Stimulated activated CD4-positive, alpha-beta T cell treated with anti-CD3 and anti-CD28 coated beads, TNF-alpha, amount 100 ng/mL, for 4 hours (primary cell): ENCODE measurements at places on chromosomes 16 and 17.

- DNase-seq: no peak
Measured at GRCh38 chr16:49373504-49373903, at the start of gene C16orf78. TSS of gene C16orf78 (plus strand) at chr16:49373804. CDS start at chr16:49373940, 136 bp downstream.

GRCh38 chr17:76130473-76130872 is 10.6 kb downstream of the FOXJ1 start:
- DNase-seq: no peak

DNA sequence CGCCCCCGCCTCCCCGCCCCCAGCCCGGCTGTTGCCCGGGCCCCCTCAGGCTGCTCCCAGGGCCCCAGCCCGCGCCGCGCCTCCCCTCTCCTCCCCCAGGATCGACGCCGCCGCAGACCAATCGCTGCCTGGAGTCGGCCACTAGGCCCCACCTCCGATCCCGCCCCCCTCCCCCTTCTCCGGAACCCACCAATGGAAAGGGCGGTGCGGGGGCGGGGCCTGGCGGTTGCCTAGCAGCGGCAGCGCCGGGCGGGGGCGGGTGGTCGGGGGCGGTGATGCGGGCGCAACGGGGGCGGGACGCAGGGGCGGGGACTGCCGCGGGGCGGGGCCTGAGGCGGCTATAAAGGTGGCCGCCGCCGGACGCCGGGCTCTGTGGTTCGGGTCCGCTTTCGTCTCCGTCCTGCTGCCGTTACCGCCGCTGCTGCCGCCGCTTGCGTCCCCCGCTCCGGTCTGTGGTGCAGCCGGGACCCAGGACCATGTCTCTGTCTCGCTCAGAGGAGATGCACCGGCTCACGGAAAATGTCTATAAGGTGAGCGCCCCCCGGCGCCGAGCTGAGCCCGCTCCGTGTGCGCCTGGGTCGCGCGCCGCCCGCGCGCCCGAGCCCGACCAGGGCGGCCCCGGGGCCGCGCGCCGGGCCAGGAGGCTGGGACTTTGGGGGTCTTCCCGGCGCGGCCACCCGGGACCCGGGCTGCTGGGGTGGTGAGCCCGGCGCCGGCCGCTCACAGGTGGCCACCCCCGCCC is at the start of gene BAIAP2:
Gene BAIAP2, plus strand, starts transcription at position 373 of the 742 bp plus-strand sequence. Its CDS starts 104 bp downstream, at position 477.
- DNase-seq: peak; percentile 96

GRCh38 chr17:64161380-64162176 is 31.6 kb upstream of the ERN1 start:
- DNase-seq: no peak

GRCh38 chr16:60261425-60261824 is 1527.3 kb upstream of the GOT2 start:
- DNase-seq: no peak

GRCh38 chr16:1309888-1310831 is 724 bp downstream of the UBE2I start:
- no peak for DNase-seq

GRCh38 chr16:60810250-60810649 is 1226.0 kb downstream of the CDH8 start:
- DNase-seq: no peak

- DNase-seq: no peak
Measured at GRCh38 chr17:79508291-79508716, 102.5 kb downstream of the RBFOX3 start.

GRCh38 chr17:81119223-81120148 is 45.8 kb upstream of the PVALEF start:
- peak; percentile 77 for DNase-seq

- DNase-seq: no peak
Measured at GRCh38 chr16:7419441-7419840, 86.8 kb downstream of the RBFOX1 start.

- no peak for DNase-seq
Measured at GRCh38 chr16:85469929-85470590, 143.1 kb upstream of the GSE1 start.

- no peak for DNase-seq
Measured at GRCh38 chr16:82300374-82300951, 130.4 kb upstream of the MPHOSPH6 start.

- DNase-seq: no peak
Measured at GRCh38 chr17:72236980-72237633, 116.3 kb downstream of the SOX9 start.

GRCh38 chr17:32161506-32162365 is 19.4 kb downstream of the RHOT1 start:
- DNase-seq: no peak

GRCh38 chr16:88784856-88785105 is 239 bp downstream of the PIEZO1 start:
- DNase-seq: no peak

- no peak for DNase-seq
Measured at GRCh38 chr16:73215678-73216377, 167.9 kb upstream of the ZFHX3 start.

DNA sequence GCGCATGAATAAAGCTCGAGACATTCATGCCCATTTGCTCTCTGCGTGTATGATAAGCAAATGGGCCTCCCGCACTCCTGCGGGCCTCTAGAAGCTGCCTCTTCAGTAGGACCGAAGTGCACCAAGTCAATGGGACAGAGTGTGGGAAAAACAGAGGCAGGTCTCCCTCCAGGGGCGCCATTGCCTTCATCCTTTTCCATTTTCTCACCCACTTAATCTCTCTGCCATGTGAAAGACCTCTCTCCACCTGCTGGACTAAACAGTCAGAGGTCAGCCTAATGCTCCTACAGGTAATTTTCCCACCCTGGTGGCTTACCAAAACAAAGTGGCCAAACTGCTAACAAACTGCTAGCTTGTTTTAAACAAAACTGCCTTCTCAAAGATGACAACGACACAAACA is 210.9 kb downstream of the ZFHX3 start:
- no peak for DNase-seq

GRCh38 chr16:71439523-71439922 is 2.3 kb downstream of the TLE7 start:
- no peak for DNase-seq

- no peak for DNase-seq
Measured at GRCh38 chr16:11360641-11361373, 15.5 kb downstream of the RMI2 start.

GRCh38 chr16:86392436-86393152 is 117.7 kb upstream of the FOXF1 start:
- no peak for DNase-seq

- DNase-seq: no peak
Measured at GRCh38 chr17:18019838-18020154, 19.2 kb downstream of the ATPAF2 start.

DNA sequence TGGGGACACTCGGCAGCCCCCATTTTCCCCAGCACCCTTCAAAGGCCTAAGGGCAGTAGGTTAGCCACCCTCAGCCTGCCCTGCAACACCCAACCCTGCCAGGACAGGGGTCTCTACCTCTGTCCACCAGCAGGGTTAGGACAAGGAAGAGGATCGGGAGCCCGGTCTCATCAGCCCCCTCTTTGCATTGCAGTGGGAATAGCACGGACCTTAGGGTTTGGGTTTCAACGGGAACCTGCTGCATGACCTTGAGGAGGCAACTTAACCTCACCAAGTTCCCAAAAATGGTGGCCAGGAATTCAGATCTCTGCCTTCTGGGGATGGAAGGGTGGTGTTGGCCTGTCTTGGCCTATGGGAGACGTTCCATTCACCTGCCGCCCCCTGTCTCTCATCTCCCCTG is 20.2 kb upstream of the SPPL2C start:
- no peak for DNase-seq

DNA sequence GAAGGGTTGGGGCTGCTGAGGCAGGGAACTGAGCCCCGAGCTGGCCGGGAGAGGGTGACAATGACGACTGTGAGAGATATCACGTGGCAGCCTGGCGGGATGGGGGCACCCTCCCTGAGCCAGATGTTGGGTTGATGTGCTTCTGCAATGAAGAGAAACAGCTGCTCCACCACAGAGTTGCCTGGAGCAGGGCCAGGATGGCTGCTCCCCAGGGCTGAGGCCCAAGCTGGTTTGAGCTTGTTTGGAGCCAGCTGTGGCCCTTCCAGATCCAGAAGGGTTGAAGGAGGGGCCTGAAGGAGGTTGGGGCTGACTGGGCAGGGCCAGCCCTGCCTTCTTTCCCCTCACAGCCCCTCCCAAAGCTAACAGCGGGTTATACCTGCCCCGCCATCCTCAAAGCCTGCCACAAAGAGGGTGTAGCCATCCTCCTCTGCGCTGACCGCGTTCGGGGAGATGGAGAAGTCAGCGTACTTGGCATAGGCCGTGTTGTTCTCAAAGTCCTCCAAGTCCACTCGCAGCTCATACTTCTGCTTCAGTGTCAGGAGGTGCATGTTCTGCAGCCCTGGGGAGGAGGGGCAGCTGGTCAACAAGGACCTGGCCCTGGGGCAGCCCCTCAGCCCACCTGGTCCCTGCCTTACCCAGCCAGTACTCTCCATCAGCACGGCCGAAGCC is 2.1 kb downstream of the MFAP4 start:
- DNase-seq: no peak

DNA sequence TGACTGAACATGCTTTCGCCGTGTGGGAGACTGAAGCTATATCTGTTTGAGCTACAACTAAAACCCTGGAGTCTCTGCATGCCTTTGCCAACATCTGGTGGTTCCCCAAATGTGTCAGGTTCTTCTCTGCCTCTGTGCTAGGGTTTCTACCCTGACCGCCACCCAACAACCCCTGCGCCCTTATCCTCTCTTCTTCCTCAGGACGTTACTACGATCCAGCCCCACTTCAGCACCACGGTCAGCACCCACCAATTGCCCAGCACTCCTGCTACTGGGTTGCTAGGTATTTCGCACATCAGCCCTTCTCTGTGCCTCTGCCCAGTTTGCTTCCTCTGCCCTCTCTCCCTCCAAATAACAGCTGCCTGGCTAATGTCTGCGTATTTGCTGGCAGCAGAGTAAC is 106.3 kb upstream of the HSBP1 start:
- no peak for DNase-seq

DNA sequence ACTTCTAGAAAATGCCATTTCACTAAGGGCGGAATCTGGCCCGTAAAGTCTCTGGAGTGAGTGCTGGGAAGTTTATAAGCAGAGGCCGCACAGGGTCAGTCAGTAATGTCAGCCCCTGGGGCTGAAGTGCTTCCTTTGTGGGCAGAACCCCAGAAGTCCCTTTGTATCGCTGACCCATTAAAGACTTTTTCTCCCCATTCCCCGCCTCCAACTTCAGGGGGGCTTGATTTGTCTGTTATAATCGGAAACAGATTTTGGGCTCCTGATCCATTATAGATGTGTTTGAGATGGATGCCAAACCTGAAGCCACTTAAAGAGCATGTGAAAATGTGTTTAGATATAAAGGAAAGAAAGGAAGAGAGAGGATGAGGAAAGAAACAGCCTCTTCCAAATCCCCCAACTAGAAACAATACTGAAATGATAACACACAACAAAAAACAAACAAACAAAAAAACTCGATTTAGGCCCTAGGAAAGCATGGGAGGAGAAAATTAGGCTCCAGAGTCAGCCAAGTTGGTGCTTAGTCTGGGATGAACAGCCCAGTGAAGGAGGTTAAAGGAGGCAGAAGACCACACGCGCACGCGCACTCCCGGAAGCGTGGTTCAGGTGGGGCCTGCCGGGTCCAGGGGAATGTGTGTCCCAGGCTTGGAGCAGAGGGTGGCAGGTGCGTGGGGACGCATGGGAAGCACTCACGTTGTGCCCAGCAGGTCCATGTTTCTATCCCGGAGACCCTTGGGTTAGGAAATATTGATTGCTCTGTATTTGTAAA is 27.1 kb downstream of the MSI2 start:
- DNase-seq: no peak

DNA sequence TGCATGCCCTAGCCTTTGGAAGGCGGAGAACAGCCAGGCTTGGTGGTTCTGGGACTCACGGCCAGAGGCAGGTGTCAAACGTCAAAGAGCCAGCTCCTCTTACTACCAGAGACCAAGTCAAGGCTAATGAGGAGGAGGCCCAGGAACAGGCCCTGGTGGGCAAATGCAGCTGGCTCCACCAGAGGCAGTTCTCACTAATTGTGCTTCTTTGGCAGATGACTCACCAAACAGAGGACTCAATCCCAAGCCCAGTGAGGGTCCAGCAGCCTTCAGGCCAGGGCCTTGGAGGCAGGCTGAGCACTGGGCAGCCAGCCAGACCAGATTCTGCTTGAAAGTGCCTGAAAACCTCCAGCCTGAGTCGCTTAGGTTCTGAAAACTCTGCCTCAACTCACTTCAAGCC is 336.5 kb upstream of the CDH5 start:
- no peak for DNase-seq

DNA sequence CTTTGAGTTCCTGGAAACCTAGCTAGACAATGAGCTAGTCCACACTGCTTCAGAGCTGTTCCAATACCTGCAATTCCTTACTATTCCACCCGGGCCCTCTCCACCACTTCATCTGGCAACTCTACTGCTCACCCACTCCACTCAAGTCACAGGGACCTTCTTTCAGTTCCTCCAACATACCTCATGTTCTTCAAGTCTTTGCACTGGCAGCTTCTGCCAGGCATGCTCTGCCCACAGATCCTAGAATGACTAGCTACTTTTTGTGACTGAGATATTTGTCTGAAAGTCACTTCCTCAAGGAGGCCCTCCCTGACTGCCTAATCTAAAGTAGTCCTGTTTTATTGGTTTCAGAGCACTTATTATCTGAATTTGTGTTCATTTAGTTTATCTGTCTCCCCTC is 86.4 kb downstream of the TEX14 start:
- no peak for DNase-seq

GRCh38 chr16:67129422-67129821 is 19.7 kb downstream of the PHAF1 start:
- DNase-seq: no peak

GRCh38 chr17:32495359-32496231 is 8.8 kb downstream of the CDK5R1 start:
- no peak for DNase-seq

GRCh38 chr16:59210955-59211541 is 476.9 kb upstream of the GOT2 start:
- DNase-seq: no peak

- DNase-seq: no peak
Measured at GRCh38 chr17:56880571-56880970, 33.3 kb downstream of the TRIM25 start.

GRCh38 chr17:29347831-29348629 is 42.1 kb upstream of the TAOK1 start:
- no peak for DNase-seq

- DNase-seq: no peak
Measured at GRCh38 chr17:48251950-48252349, 144.4 kb downstream of the SNX11 start.

DNA sequence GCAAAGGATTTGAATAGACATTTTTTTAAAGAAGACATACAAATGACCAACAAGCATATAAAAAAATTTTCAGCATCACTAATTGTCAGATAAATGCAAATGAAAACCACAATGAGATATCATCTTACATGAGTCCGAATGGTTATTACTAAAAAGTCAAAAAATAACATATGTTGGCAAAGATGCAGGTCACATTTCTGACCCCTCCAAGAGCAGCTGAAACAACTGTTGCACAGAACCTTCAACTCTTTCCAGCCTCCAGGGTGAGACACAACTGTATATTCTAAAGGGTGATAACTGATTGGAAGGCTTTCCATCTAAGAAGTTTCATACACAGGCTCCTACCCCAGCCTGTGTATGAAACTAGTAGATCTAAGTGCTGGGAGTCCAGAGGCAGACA is 51.9 kb downstream of the SLFN5 start:
- no peak for DNase-seq

- no peak for DNase-seq
Measured at GRCh38 chr16:15694499-15694898, 44.5 kb downstream of the NDE1 start.

GRCh38 chr17:32917842-32918241 is 10.1 kb upstream of the TMEM98 start:
- DNase-seq: no peak

- no peak for DNase-seq
Measured at GRCh38 chr17:46809110-46809571, 9.4 kb downstream of the WNT3 start.
